Naive thymus-derived CD4-positive, alpha-beta T cell (primary cell): ENCODE measurements at places on chromosomes 7 and 10. TPM values are rescaled to one million over a fixed set of nuclear protein-coding genes. Genes with fewer than 3 reads are reported as not detected.

Gene MRPS24
- 76.6 and 81.1 TPM in 2 replicates for total RNA-seq

Gene NRG3
- total RNA-seq, result not detected

DNA sequence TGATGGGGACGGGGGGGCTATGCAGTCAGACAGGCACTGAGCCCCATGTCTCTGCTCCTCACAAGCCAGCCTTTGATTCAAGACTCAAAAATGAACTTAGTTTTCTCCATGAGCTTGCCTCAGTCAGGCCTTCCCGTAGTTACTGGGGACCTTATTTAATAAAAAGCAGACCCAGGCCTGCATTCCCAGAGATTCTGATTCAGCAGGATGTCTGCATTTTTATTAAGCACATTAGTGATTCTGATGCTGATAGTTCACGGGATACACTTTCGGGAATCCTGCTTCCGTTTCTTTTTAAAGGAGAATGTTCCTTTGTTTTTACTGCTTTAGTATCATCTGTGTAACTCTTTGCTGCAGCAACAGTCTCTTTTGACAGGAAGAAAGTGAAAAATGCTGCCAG, 28.3 kb upstream of the PLPP4 start:
- no peak for DNase-seq

- no peak for DNase-seq
Measured at GRCh38 chr10:59995862-59996261, 89.5 kb upstream of the CCDC6 start.

GRCh38 chr7:84502239-84502638, 307.6 kb upstream of the SEMA3A start:
- no peak for DNase-seq

DNA sequence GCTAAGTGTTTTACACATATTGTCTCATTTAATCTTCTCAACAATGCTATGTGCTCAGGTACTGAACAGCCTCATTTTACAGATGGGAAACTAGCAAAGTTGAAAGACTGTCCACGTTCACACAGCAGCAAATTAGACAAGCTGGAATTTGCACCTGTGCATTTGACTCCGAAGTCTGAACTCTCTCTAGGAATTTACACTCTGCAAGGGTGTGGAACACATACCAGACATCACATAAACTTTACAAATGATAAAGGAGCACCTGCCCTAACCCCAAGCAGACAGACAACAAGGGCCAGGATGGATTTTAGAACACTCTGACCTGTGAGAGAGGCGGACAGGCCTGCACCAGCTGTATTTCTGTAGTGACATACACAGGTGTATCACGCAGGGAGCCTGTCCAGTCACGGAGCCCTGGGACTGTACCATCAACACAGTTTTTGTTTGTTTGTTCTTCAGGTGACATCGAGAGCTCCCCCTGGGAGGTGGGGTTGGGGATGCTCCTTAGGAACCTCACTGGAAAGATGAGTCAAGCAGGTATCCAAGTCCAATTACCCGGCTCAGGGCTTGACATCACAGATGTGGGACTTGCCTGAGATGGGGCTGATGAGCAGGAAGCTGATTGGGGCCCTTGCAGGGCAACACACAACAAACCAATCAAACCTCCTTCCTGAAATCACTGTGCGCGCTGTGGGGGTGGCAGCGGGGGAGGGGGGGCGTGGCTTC, 31.0 kb downstream of the MKI67 start:
- no peak for DNase-seq

- DNase-seq, result no peak
Measured at GRCh38 chr10:112689327-112690072, 242.5 kb downstream of the VTI1A start.

DNA sequence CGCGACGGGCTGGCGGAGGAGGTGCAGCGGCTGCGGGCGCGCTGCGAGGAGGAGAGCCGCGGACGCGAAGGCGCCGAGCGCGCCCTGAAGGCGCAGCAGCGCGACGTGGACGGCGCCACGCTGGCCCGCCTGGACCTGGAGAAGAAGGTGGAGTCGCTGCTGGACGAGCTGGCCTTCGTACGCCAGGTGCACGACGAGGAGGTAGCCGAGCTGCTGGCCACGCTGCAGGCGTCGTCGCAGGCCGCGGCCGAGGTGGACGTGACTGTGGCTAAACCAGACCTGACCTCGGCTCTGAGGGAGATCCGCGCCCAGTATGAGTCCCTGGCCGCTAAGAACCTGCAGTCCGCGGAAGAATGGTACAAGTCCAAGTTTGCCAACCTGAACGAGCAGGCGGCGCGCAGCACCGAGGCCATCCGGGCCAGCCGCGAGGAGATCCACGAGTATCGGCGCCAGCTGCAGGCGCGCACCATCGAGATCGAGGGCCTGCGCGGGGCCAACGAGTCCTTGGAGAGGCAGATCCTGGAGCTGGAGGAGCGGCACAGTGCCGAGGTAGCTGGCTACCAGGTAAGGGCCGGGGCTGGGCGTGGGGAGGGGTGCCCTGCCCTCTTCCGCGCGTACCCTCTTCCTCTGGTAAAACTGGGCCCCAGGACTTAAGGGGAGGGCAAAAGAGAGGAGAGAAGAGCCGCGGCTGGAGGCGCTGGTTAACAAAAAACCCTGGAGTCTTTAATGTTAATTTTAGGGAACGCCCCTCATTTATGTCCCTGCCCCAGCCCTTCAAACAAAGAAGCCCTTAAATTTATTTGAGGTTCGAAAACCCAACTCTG, 987 bp downstream of the INA start:
- no peak for DNase-seq

GRCh38 chr10:88936656-88937055, 15.9 kb downstream of the ACTA2 start:
- no peak for DNase-seq
